Stimulated activated CD4-positive, alpha-beta T cell treated with anti-CD3 and anti-CD28 coated beads, TNF-alpha, amount 100 ng/mL, for 24 hours (primary cell): ENCODE measurements at places on chromosomes 12 and 14.

DNA sequence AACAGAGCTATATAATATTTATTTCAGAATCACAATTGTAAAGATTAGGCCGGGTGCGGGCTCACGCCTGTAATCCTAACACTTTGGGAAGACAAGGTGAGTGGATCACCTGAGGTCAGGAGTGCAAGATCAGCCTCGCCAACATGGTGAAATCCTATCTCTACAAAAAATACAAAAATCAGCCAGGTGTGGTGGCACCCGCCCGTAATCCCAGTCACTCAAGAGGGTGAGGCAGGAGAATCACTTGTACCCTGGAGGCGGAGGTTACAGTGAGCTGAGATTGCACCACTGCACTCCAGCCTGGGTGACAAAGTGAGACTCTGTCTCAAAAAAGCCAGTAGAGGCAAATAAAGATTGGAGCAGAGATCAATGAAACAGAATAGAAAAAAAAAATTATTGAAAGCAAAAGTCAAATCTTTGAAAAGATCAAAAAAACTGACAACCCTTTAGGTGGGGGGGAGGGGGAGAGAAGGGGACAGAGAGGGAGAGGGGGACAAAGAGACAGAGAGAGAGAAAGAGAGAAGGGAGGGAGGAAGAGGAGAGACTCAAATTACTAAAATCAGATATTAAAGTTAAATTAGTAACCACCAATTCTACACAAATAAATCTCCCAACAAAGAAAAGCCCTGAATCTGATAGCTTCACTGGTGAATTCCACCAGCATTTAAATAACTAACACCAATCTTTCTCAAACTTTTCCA is 52.4 kb upstream of the AP4S1 start:
- no peak for DNase-seq

GRCh38 chr12:25883026-25883916 is 75.2 kb upstream of the RASSF8 start:
- DNase-seq, result no peak

GRCh38 chr12:120468325-120468820 is 1.2 kb downstream of the SRSF9 start:
- no peak for DNase-seq

DNA sequence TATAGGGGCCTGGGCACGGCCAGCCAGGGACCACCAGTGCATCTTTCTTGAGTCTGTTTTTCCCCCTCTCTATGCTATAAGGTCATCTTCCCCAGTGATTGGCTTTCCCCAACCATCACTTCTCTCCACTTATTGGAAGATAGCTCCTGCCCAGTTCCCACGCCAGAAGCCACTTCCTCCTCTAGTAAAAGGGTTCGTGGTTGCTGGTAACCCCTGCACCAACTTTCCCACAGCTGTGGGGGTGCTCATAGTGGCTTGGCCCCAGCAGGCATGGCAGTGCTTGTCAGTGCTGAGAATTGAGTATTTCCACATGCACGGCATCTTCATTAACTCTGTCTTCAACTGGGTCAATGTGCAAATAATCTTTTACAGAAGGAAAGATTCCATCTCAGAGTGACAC is 215.4 kb downstream of the FOXN3 start:
- no peak for DNase-seq

- DNase-seq, result no peak
Measured at GRCh38 chr12:129877411-129877810, 26.4 kb downstream of the TMEM132D start.

DNA sequence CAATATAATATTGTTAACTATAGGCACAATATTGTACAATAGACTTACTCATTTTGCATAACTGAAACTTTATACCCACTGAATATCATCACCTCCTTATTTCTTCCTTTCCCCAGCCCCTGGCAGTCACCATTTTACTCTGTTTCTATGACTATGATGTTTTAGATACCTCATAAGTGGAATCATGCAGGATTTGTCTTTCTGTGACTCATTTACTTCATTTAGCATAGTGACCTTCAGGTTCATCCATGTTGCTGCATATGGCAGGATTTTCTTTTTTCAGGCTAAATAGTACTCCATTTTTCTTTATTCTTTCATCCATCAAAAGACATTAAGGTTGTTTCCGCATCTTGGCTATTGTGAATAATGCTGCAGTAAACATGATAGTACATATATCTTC is 18.9 kb downstream of the USP15 start:
- no peak for DNase-seq

DNA sequence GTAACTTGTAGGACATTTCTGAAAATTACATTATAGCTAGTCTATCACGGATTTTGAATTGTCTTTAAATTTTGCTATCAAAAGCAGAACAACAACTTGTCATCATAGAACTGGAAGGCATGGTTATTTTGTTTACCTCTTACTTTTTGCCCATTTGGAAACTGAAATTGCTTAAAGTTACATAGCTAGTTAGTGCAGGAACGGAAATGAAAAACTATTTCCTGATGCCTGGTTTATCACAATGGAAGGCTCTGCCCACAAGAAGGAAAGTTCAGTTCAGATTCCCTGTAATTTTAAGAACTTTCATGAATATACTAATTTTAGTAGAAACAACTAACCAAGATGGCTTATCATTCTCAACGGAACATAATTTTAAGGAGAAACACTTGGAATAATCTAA is 427.7 kb downstream of the RAD51B start:
- DNase-seq, result no peak

- no peak for DNase-seq
Measured at GRCh38 chr12:5467931-5468330, 36.0 kb downstream of the NTF3 start.

- DNase-seq, result no peak
Measured at GRCh38 chr14:52917735-52918134, 33.1 kb downstream of the FERMT2 start.

GRCh38 chr14:101726954-101727302 is 34.6 kb upstream of the PPP2R5C start:
- no peak for DNase-seq

- DNase-seq, result no peak
Measured at GRCh38 chr14:24277071-24277470, 5.7 kb upstream of the RABGGTA start.

- no peak for DNase-seq
Measured at GRCh38 chr12:27467641-27468040, 21.1 kb downstream of the SMCO2 start.

DNA sequence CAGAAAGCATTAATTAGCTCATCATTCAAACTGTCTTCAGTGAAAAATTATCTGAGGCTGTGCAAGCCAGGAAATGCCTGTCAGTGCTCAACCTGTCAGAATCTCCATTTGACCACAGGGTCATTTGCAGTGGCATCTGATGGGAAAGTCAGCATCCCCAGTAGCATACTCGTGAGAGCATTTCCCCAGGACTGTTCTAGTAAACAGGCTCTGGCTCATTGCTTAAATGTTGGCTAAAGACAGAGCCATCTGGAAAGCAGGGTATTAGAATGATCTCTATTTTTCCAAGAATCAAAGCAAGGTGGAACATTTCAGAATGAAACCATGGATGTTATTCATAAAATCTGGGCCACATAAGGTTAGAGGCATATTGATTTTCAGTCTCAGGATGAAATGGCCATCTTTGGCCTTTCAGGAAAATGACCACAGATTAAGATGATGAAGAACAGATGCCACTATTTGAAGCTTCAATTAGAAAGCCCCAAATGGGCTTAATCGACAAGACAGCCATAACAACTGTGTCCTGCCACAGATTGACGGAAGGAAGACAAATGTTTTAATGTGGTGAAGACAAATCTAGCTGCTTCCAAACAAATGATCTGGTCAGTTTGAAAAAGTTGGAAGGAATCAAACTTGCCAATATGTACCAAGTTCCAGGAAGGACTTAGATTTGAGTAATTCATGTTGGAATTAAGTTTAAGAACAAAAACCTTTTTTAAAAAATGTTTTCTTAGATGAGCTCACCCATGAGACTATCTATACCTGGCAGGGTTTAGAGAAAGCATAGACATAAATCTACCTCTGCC is 94.0 kb upstream of the FAR2 start:
- no peak for DNase-seq

- no peak for DNase-seq
Measured at GRCh38 chr12:52582486-52582885, 8.8 kb upstream of the KRT74 start.

DNA sequence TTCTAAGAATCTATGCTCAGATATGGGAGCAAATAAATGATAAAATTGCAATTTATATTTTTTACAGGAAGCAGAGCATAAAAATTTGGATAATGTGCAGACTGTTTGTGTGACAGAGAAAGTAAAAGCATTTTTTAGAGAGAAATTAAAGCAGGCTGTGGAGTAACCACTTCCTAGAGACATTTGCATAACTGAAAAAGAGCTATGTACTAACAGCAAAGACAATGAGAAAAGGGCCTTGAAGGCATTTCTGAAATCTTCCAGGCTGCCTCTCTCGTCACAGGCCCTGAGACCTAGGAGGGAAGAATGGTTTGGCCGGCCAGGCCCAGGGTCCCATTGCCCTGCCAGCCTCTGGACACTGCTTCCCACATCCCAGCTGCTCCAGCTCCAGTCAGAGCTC is 247.2 kb downstream of the ALX1 start:
- no peak for DNase-seq

DNA sequence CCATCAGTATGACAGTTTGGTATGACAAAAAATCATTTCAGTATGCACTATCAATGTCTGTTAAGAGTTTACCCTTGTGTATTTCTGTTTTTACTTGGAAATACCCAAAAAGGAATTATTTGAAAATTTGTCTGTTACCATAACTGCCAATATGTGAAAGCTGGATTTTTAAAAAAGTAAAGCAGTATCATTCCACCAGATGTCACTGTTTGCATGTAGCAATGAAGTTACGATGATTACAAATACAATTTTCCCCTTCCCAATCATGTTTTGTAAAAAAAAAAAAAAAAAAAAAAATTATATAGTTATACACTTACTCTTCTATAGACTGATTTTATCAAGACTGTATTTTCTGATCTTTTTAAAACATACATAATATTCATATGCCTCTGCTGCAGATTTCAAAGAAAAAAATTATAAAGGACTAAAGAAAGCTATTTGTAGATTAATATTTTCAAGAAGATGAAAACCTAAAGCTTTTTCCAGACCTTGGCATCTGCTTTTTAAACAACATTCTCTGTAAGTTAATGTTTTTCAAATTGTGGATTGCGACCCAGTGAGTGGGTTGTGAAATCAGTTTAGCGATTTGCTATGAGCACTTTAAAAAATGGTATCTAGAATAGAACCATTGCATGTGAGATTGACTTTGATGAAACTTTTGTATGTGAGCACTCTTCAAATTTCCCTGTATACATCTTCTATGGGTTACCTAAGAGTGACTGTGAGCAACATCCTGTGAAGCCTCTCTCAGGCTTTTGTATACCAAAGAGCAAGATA is 114.2 kb downstream of the TTC6 start:
- DNase-seq, result no peak

DNA sequence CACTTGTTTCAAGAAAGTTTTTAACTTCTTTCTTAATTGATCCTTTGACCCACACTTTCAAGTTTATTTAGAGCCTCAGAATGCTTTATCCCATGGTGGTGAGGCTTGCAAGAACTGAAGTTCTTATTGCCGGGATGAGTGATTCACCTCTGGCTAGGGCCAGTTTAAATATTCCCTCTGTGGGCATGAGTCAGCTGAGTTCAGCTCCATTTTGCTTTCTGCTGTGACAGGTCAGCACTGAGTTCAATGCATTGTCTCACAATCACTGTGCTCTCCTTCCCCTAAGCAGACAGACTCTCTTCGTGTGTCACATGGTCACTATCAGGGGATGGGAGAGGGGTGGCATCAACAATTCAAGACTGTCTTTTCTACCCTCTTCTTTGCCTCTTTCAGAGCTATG is 514.6 kb upstream of the FBXO33 start:
- no peak for DNase-seq

GRCh38 chr12:53414756-53415417 is 8.8 kb upstream of the AMHR2 start:
- no peak for DNase-seq

DNA sequence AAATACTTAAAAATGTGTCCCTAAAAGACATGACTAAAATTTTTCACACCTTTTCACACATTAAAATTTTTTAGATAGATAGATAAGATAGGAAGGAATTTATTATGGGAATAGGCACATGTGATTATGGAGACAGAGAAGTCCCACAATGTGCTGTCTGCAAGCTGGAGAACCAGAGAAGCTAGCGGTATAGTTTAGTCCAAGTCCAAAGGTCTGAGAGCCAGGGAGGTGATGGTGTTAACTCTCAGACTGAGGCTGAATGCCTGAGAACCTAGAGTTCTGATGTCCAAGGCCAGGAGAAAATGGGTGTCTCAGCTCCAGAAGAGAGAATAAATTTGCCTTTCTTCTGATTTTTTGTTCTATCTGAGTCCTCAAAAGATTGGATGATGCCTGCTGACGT is 65.7 kb downstream of the POLR3B start:
- no peak for DNase-seq

DNA sequence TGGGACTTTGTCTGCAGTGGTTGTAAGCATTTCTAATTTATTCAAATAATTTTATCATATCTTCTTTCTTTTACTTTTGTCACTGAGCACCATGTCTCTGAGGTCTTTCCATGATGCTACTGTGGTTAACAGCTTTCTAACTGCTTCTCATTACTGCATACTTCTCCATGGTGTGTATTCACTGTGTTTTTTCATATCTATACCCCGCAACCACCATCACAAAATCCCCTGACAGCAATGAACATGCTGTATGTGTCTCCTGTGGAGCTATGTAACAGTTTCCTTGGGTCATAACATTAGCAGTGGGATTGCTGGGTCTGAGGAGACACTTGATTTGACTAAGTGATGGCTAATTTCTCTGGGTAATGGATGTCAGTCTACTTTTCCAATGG is 29.2 kb upstream of the CHST11 start:
- no peak for DNase-seq

DNA sequence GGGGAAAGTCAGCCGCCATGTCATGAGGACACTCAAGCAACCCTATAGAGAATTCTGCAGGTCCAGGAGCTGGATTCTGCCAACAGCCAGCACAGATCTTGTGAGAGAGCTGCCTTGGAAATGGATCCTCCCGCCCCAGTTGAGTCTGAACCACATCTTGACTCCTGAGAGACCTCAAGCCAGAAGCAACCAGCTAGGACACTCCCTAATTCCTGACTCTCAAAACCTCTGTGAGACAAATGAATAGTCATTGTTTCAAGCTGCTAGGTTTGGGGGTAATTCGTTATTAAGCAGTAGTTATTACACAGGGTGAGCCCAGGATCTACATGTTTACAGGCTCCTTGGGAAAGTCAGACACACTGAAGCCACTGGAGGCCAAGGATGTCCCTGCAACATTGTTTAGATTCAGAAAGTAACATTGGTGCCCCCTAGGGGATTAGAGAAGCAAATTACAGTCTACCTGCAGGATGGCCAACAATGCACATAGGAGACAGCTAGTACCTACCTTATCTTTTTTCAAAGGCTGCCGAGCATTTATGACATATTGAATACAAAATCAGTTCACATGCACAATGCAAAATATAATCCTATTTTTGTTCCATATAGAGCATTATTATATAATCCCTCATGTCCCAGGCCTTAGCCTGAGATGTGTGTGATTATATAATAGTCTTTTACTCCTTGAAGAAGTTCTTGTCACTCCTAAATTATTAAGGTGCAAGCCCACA is 57.9 kb upstream of the FICD start:
- no peak for DNase-seq

- DNase-seq, result no peak
Measured at GRCh38 chr12:88570103-88570502, 10.2 kb downstream of the KITLG start.

GRCh38 chr12:81252228-81252627 is 174.3 kb downstream of the ACSS3 start:
- no peak for DNase-seq

- no peak for DNase-seq
Measured at GRCh38 chr12:75658901-75659823, 147.8 kb upstream of the KRR1 start.
